Small intestine (tissue), 16 donors: ENCODE measurements at places on chromosomes 3 and 15.

GRCh38 chr15:31098491-31098917 is 3.0 kb downstream of the TRPM1 start:
- no peak for DNase-seq

GRCh38 chr3:117128133-117128532 is 418.6 kb downstream of the TUSC7 start:
- no peak for DNase-seq

GRCh38 chr15:100570735-100571313 is 31.2 kb downstream of the LINS1 start:
- DNase-seq, result no peak

DNA sequence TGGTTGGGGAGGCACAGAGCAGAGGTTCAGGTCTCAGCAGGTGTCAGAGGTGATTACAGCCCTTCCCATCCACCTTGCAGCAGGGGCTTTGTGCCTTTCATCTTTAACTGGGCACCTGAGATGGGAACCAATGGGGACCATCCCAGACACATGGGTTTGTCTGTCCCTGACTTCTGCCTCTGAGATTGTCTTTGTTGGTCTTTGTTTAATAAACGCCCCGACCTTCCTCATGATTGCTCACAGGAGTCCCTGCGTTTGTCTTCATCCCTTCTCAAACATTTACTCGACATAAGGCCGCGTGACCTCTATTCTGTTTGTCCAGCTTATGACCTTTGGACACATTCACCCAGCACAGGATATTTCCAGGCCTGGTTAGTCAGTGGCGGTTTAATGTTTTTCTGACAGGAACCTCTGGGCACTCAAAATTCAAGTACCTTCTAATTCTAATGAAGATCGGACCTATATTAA is 5.9 kb downstream of the ZSCAN2 start:
- DNase-seq, result peak; percentile 72

DNA sequence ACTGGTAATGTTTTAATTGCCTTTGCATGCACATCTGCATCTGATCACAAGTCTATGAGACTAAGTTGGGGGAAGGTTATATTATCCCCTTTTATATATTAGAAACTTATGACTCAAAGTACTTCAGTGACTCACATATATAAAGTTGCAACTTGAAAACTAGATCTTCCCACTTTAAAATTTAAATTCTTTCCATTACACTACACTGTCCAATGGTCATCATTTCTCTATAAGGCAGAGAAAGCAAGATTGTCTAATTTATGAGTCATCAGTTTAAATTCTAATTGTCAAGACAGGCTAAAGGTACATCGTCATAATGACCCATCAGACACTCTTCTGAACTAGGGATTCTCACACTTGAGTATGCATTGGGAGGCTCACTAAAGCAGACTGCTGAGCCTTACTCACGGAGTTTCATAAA is 37.9 kb downstream of the CPA3 start:
- DNase-seq, result no peak

DNA sequence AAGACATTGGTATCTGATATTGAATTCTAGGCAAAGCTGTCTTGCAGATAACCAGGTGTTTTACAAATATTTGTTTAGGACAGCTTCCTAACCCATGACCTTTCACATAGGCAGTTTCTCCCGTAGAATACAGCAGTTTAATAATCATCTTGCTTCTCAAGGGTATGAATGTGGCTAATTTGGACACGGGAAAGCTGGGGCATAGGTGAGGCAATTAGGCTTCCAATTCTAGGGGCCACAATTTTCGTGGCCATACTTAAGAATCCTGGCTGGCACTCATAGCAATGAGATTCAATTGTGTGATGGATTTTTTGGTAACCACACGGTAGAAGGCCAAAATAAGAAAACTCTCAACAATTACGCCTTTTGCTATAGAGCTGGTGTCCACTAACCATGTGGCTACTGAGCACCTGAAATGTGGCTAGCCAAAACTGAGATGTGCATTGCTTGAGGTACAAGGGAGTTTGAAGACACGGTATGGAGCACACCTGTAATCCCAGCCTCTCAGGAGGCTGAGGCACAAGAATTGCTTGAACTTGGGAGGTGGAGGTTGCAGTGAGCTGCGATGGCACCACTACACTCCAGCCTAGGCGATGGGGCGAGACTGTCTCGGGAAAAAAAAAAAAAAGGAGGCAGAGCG is 34.4 kb downstream of the TFRC start:
- no peak for DNase-seq

DNA sequence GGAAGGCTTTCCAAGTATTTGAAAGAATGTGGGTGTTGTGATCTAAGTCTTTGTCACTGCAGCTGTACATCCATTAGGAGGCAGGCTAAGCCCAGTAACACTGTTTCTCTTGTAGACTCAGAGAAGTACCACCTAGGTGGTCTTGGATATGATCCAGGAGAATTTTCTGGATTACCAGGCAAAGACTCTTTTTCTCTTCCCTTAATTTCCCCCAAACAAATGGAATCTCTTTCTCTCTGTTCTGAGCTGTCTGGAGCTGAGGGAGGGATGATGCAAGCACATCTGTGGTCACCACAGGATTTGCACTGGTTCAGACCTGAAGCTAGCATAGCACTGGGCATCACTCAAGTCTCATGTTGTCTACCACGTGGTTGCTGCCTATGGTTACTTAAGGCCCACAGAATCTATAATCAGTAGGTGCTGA is 227.6 kb downstream of the NECTIN3 start:
- no peak for DNase-seq

DNA sequence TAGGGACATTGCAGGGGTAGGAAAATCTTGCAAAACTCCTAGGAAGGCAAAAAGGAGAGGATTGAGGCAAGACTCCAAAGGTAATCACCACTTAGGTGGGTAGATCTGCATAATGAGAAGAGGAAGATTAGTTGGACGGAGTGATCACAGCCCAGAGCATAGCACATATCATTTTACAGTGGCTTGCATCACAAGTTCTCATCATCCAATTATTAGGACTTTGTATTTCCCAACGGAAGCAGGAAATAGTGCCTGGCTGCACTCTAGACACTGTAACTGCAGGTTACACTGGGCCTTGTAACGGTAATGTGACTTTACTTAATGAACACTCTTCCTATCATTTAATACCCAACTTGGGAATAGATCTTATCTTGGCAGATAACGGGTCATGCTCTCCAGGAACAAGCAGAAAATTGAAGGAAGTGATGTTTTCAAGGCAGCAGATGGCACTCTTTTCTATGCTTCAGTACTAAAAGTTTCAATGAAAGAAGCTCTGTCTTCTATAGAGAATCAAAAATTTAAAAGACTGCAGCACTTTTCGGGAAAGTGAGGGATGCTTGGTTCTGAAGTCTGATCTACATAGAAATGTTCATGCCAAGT is 101.9 kb upstream of the KCNMB2 start:
- DNase-seq, result no peak

GRCh38 chr15:27722102-27722501 is 377.0 kb downstream of the OCA2 start:
- DNase-seq, result no peak

- DNase-seq, result peak; percentile 58
Observed at GRCh38 chr3:196274585-196274984, 12.9 kb downstream of the PCYT1A start.

- no peak for DNase-seq
Observed at GRCh38 chr3:194727435-194728128, 41.9 kb downstream of the FAM43A start.

DNA sequence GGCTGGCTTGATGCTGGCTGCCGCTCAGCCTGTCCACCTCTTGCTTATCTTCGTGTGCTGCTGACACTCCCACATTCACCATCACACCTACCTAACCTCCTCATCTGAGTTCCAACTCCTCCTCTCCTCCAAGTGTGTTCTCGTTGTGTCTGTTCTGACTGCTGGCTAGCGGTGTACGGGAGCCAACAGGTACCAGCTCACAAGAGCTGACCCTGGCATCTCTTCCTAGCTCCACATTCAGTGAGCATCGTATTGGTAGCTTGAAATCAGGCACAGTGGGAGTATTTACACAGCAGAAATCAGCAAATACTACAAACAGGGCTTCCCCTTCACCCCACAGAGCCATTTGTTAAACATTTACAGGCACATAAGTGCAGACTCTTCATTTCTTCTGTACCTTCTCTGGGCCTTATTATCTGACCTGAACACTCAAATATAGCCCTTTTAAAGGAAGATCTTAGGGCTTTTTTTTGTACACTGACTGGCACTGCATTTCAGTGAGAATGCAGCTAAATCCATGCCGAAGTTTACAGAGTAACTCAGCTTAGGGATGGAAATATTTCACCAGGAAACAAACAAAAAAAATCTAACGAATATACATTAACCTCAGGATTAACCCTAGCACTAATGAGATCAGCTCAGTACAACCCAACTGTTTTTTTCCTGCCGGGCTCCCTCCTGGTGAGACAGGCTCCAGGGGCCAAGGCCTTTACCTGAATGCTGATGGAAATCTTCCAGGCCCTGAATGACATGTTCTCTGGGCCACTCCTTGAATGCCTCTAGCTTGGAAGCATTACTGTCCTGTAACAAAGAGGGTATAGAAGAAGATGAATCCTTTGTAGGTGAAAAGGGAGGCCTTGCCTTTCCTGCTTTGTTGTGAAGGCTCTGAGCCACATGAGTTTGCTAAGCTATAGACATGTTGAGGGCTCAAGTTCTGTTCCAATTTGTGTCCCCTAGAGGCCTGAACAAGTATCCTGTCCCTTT is 150.5 kb upstream of the LPP start:
- peak; percentile 88 for DNase-seq

- no peak for DNase-seq
Observed at GRCh38 chr3:145628211-145628610, 532.8 kb downstream of the PLOD2 start.

DNA sequence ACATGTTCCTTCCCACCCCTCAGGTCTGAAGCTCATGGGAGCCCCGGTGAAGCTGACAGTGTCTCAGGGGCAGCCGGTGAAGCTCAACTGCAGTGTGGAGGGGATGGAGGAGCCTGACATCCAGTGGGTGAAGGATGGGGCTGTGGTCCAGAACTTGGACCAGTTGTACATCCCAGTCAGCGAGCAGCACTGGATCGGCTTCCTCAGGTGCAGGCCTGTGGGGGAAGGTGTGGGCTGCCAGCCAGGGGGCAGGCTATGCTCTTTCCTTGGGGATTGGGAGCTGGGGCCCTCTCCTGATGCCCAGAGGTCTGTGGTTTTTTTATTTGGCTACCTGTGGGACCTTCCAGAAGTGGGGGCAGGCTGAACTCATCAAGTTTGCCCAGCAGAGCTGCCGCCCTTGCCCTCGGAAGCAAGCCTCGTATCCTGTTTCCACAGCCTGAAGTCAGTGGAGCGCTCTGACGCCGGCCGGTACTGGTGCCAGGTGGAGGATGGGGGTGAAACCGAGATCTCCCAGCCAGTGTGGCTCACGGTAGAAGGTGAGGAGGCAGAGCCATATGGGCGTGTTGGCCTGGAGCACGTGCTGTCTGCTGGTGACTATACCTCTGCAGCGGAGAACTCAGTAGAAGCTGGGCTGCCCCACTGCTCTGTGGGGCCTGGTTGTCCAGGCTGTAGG is 2.2 kb downstream of the TYRO3 start:
- DNase-seq, result no peak

DNA sequence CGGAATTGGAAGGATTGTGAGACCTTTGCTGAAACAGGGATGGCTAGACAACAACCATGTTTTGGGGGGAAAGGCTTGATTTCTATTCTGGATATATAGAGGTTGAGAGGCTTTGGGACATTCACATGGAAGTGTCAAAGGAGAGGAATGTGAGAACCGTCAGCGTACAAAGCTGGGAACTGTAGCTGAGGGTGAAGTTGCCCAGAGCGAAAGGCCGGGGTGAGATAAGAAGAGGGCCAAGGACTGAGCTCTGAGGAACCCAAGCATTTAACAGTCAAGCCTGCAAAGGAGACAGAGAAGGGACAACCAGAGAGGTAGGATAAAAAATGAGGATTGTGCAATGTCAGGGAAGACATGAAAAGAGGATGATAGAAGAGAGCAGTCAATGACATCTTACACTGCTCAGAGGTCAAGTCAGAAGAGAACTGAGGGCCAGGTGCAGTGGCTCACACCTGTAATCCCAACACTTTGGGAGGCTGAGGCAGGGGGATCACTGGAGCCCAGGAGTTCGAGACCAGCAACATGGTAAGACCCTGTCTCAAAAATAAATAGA is 41.5 kb upstream of the RAF1 start:
- DNase-seq, result no peak

- DNase-seq, result no peak
Observed at GRCh38 chr3:121793078-121793477, 41.8 kb downstream of the IQCB1 start.

DNA sequence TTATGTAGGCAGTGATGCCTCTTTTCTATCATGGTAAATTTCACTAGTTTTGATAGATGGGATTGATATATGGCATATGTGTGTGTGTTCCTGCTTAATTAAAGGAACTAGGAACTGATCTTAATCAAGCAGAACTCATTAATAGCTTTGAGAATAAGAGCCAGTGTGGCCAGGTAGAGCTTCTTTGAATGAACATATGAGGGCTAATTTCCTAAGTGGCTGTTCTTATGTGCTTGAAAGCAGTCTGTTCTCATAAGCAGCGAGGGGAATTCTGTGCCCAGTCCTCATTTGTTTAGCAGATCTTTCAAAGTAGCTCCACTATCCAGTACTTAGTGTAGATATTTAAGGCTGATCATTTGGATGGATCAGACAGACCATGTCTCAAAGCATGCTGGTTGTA is 164.2 kb downstream of the GABRG3 start:
- no peak for DNase-seq

DNA sequence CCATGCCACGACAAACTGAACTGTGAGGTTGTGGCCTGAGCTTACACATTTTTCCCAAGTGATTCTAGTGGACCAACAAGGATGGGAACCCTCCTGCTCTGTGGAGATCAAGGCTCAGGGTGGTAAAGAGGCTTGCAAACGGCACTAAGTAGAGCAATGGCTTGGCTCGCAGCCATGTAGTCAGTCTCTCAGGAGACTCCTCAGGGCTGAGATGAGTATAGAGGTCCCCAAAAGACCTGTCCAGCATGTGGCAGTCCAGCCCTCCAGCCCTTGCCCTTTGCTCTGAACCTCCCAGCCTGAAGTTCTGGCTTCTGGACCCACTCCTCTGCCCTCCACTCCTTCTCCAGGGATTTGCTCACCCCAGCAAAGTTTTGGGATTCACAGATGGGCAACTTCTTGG is 8.3 kb upstream of the CAMP start:
- no peak for DNase-seq
